Activated naive CD4-positive, alpha-beta T cell treated with Interleukin-2 at 50 U/mL for 16 hours (primary cell): ENCODE measurements at places on chromosomes 13 and 19.

- no peak for DNase-seq
Observed at GRCh38 chr13:85197431-85197830, 601.8 kb downstream of the SLITRK6 start.

DNA sequence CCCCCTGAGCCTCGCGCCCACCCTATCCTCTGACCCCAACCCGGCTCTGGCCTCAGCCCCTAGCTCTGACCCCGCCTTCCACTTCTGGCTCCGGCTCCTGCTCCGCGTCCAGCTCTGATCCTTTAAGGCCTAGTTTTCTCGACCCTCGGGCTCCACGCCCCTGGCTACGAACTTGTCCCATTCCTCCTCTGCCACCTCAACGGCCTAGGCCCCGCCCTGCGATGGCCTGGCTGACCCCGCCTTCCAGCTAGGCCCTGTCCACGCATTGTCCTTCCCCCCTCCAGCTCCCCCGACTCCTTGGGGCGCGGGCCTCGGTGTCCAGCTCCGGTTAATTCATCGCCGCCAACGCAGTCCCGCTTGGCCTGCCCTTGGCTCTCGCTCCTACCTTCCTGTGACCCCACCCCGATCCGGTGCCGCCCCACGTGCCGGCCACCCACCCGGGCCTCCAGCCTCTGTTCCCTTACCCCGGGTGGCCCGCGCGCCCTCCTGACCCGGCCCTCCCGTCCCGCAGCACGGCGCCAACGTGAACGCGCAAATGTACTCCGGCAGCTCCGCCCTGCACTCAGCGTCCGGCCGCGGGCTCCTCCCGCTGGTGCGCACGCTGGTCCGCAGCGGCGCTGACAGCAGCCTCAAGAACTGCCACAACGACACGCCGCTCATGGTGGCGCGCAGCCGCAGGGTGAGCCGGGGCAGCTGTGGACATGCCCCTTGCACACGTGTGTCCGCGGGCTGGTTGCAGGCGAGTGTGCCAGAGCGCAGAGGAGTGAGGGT is 9.4 kb downstream of the BCL3 start:
- DNase-seq = no peak

- DNase-seq = no peak
Observed at GRCh38 chr19:28176193-28176592, 1036.8 kb downstream of the UQCRFS1 start.

GRCh38 chr13:24355103-24355502 is 45.7 kb downstream of the C1QTNF9 start:
- no peak for DNase-seq

GRCh38 chr13:27709779-27710178 is 82.5 kb upstream of the GSX1 start:
- DNase-seq = no peak

GRCh38 chr19:8466018-8466417 is 21.2 kb downstream of the HNRNPM start:
- no peak for DNase-seq

DNA sequence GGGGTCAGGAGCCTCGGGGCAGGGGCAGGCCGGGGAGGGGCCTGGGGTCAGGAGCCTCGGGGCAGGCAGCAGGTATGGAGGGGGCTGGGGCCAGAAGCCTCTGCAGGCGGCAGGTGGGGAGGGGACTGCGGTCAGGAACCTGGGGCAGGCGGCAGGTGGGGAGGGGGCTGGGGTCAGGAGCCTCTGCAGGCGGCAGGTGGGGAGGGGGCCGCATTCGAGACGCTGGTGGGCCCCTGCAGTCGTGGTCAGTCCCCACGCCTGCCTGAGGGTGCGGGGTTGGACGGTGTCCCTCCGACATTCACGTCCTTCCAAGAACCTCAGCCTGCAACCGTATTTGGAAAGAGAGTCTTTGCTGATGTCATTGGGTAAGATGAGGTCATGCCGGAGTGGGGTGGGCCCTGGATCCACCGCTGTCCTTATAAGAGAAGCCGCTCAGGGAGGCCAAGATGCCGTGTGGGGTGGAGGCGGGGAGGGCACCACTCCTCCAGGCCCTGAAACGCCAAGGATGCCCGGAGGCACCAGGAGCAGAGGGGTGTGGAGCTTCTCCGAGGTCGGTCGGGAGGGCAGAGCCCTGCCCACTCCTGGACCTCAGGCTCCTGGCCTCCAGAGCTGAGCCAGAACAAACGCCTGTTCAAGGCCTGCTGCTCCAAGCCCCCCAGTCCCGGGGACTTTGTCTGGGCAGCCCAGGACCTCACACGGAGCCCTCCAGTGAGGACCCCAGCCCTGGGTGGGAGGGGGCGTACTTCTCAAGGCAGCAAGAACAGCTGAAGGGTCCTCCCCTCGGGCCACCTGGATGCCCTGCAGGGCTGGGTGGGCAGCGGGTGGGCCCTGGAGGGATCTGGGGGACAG is 30.1 kb downstream of the PIP5K1C start:
- no peak for DNase-seq

- no peak for DNase-seq
Observed at GRCh38 chr13:73399347-73400216, 340.8 kb downstream of the KLF5 start.

- no peak for DNase-seq
Observed at GRCh38 chr13:112624602-112625430, 36.9 kb upstream of the TUBGCP3 start.

GRCh38 chr19:51507192-51507591 is 5.6 kb upstream of the SIGLEC12 start:
- DNase-seq = no peak

DNA sequence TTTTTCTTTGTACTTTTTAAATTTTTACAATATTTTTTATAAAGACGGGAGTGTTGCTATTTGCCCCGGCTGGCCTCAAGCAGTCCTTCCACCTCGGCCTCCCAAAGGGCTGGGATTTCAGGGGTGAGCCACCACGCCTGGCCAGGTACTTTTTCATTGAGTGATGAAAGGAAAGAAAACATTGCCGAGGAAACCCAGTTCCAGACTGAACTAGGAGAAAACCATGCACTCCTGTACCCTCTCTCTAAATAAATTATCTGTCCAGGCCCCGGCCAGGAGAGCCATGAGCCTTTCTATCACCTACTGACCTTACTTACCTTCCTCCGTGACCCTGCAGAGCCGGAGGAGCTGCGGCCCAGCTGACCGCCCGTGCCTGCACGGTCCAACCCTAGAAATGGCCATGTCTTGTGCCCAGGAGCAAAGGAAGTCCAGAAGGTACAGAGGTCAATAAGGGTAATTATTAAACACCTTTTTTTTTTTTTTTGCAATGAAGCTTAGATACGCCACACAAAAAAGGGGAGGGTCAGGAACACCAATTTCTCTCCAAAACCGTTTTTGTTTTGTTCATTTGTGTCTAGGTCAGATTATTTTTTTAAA is at the start of gene SLC7A9:
Gene SLC7A9, minus strand, starts transcription at position 399 of the 597 bp plus-strand sequence. CDS start 1,233 bp downstream, outside the sequence.
- no peak for DNase-seq

DNA sequence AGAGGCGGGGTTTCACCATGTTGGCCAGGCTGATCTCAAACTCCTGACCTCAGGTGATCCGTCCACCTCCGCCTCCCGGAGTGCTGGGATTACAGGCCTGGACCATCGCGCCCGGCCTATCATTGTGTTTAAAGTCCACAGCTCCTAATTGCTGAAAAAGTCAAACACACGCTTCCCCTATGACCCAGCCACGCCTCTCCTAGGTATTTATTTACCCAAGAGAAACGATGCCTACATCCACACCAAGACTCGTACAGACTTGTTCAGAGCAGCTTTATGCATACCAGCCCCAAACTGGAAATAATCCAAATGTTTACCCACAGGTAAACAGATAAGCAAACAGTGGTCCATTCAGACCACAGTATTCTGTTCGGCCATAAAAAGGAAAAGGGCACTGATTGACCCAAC is 15.1 kb downstream of the ZNRF4 start:
- no peak for DNase-seq

- DNase-seq = no peak
Observed at GRCh38 chr13:113345486-113345885, 18.4 kb downstream of the GRTP1 start.

GRCh38 chr19:3613818-3614661 is 7.4 kb upstream of the TBXA2R start:
- no peak for DNase-seq

GRCh38 chr19:18853755-18854427 is 22.1 kb downstream of the UPF1 start:
- DNase-seq = no peak

DNA sequence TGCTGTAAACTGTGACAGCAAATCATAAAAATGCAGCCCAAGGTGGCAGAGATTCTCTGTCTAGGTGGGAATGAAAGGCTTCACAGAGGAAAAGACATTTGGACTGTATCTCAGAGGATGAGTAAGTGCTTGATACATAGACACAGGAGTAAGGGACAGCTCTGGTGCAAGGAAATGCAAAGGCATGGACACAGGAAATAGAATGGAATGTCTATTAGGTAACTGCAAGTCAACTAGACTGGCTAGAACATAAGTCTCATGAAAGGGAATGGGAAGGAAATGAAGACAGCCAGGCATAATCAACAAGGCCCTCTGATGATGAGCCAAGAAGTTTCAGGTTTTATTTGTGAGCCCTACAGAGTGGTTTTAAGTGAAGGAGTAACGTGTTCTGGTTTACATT is 321.7 kb downstream of the SUCLA2 start:
- DNase-seq = no peak

DNA sequence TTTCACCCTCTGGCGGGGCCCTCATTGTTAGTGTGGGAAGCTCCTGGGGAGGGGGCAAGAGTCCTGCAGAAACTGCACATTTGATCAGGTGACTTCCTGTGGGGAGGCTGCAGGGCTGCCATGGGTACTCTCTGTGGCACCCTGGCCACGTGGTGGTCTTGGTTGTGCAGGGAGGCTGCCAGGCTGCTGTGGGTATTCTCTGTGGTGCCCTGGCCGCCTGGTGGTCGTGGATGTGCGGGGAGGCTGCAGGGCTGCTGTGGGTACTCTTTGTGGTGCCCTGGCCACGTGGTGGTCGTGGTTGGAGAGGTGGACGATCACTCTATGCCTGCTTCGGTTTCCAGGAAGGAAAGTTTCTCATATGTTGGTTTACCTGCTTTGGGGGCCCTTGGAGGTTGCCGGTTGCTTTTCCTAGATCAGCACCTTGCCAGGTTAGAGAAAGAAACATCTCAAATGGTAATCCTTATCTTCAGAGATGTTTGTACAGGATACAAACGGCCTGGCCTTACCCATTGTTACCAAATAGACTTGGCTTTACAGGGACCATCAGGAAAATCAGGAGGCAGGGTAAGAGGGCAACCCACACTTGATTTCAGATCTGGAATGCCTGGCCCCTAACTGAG is 22.9 kb downstream of the TEX29 start:
- no peak for DNase-seq

GRCh38 chr19:36775768-36776167 is 3.2 kb upstream of the ZNF850 start:
- no peak for DNase-seq

GRCh38 chr19:55223291-55224037 is 5.1 kb downstream of the TMEM86B start:
- DNase-seq = no peak

GRCh38 chr13:34863360-34864135 is 78.5 kb upstream of the NBEA start:
- no peak for DNase-seq

DNA sequence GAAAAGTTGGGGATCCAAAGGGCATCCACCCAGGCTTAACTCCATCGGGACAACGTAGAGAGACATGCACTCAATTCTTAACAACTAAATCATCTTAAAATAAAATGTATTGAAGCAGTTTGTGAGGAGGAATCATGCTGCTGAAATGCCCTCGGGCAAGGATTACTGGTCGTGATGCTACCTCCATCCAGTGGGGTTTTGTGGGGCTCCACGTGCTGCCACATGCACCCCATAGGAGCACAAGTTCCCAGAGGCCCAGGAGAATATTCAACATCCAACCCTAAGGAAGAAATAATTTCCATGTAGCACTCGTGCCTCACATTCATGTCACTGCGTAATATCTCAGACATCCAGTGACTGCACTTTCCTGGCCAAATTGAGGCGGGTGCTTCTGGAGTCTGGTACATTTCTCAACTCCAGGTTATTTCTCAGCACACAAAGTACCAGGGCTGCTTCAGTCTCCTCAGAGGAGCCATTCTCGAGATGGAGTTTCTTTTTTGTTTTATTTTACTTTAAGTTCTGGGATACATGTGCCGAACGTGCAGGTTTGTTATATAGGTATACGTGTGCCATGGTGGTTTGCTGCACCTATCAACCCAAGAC is 429.8 kb downstream of the FOXO1 start:
- DNase-seq = no peak

DNA sequence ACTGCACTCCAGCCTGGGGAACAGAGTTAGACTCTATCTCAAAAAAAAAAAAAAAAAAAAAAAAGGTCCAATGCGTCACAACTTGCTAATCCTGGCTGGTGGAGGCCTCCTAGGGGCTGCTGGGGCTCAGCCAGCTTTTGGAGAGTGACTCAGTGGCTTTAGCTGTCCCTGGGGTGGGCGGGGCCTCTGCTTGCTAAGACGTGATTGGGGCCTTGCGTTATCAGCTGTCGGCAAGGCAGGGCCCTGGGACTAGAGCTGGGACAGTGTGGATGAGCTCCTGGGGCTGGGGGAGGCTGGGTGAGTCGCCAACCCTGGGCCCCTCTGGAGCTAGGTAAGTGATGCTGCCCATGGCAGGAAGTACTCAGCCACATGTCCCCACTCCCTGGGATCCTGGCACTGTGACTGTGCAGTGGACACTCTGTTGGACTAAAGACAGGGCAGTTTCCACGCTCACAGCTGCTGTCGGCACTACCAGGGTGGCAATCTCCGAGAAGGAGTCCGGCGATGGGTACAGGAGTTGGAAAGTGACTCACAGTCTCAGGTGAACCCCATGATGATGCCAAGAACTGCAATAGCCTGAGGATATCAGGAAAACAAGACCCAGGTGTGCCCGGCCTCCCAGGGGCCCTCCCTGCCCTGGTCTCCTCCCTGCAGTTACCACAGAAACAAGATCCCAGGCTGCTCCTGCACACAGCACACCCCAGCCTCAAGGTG is 32.2 kb downstream of the F2RL3 start:
- DNase-seq = no peak

DNA sequence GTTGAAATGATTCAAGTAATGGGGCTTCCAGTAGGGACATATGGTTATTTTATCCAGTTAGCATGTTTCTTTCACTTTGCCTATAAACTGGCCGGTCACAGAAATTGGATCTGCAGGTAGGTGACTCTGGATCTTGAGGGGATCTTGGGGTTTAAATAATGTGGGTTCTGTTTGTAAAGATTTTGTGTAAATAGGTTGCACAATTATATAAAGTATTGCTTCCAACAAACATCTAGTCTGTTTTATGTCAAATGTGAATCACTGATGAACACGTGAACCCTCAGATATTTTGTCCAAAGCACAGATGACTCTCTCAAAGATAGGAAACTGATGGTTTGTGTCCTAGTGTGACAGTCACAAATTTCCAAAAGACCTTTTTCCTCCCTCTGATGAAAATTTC is 98.4 kb downstream of the ZIC5 start:
- no peak for DNase-seq

- DNase-seq = no peak
Observed at GRCh38 chr13:27569405-27569804, 50.9 kb downstream of the LNX2 start.
